B cell (primary cell): ENCODE measurements at places on chromosomes 1 and 21.

GRCh38 chr1:98107256-98107655 lies 186.4 kb upstream of the DPYD start:
- DNase-seq: no peak

DNA sequence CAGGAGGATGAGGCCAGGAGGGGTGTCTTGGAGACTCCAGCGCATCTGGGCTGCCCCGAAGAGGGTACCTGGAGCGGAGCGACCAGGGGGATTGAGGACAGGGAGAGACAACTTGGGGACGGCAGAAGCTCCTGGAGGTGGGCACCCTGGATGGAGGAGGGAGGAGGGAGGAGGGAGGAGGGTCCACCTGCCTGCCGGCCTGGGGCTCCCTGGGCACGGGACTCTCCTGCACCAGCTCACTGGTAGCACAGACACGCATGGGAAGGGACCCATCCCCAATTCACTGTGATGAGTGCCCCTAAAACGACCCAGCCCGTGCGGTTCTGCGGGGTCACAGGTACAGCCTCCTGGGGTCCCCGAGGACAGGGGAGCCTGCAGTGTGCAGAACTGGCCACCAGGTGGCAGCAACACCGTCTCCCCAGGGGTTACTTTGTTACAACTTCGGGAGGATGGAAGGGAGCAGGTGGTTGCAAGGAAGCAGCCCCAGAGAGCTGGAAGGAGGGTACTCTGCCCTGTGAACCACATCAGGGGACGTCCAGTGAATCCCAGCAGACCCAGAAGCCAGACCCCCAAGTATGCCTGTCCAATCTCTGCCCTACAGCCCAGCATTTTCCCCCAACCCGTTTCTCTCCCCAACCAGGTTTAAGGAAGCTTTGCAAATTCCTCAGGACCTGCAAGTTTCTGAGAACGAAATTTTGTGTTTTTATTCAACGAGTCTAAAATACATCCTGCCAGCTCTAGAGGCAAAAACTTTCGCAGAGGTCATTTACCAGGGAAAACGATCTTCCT lies 482.4 kb downstream of the NPHP4 start:
- DNase-seq: peak; percentile 70

DNA sequence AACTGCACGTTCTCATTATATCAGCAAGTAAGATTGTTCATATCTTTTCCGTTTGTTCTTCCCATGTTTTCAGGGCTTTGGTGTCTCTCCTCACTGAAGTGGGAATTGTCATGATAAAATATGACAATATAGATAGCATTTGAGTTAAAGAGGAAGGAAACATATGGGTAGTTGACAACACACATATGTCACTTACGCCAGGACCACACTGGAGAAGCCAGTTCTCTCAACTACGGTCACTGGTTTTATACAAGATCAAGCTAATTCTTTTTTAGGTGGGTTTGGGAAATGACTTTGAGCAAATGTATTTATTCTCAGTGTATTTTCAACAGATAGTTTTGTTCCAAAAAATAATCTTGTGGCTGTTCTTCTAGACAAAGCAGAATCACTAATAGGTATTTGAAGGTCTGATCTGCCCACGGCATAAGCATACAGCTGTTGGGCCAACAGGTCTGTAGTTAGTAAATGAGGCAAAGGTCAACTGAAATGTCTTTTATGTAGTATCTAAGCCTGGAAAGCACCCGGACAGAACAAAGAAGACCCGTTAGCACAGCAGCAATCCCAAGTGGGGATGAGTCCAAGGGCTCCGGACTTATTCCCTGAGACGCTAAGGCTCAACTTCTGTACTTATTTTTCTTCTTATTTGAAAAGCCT lies 433.6 kb upstream of the ZP4 start:
- DNase-seq: no peak

DNA sequence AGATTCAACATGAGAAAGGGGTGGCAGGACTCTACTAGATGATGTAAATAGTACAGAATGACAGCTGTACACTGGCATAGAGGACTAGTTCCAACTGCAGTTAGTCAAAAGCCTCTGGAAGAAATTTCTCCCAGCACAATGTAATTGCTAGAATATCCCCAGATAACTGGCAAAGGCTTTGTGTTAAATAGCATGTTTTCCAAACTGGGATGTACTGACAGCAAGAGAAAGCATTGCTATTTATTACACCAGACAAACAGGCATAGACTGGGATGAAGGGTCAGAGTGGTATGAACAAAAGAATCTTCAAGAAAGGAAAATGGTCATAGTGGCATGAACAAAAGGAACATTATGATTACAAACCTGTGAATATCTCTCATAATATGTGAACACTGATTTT lies 115.9 kb upstream of the CXADR start:
- DNase-seq: no peak

DNA sequence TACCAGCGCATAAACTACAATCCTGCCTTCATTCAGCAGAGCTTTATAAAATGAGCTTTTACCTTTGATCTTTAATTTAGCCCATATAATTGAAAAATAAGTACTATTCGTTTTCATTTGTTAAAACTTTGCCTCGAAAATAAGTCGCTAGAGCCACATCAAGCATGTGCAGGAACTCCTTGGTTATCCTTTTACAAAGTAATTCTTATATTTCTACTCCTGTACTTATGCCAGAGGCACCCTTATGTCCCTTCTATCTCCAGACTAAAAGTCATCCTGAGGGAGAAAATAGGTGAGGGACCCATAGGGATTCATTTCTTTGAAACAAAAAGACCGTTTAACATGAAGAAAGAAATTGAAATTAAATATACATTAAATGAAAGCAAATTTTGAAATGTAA lies 278.2 kb upstream of the C1orf105 start:
- DNase-seq: no peak
